Amniotic stem cell (primary cell): ENCODE measurements at places on chromosomes 12 and 14.
A peak's percentile ranks its signal among the peaks of the same experiment; 100 is the strongest.

- DNase-seq: peak; percentile 71
Measured at GRCh38 chr12:72346363-72346944, 74.3 kb downstream of the TRHDE start.

- DNase-seq: no peak
Measured at GRCh38 chr12:85462888-85463287, 182.9 kb downstream of the ALX1 start.

GRCh38 chr12:34215893-34216285 lies 193.6 kb downstream of the ALG10 start:
- DNase-seq: no peak

- DNase-seq: no peak
Measured at GRCh38 chr14:96581026-96581425, 78.8 kb downstream of the PAPOLA start.

GRCh38 chr12:991350-992333 lies 619 bp downstream of the ERC1 start:
- DNase-seq: no peak

GRCh38 chr12:47155457-47156166 lies 75.9 kb upstream of the AMIGO2 start:
- peak; percentile 6 for DNase-seq

GRCh38 chr12:99367181-99367580 lies 280.4 kb upstream of the GARIN6 start:
- DNase-seq: no peak

- DNase-seq: no peak
Measured at GRCh38 chr12:94553130-94553519, 93.5 kb upstream of the CEP83 start.

DNA sequence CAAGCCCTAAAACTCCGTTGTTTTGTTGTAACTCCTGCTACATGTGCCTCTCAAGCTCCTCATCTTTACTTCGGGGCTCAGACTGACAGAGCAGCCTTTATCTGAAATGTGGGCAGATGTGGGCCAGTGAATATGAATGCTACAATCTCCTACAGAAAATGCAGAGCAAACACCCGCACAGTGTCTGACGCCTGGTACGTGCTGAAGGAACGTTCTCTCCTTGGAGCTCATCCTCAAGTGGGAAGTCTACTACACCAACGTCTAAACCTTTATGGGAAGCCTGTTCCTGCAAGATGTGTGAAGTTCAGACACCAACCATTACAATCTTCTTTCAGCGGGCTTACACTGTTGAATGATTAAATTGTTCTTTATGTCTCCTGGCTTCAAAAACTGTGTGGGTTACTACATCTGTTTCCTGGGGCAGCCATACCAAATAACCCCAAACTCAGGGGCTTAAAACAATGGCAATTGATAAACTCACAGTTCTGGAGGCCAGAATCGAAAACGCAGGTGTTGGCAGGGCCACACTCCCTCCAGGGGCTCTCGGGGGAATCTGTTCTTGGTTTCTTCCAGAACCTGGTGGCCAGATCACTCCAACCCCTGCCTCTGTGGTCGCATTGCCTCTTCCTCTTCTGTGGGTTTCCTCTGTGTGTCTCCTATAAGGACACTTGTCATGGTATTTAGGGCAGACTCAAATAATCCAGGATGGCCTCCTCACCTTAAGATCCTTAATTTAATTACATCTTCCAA lies 179.7 kb upstream of the PLXNC1 start:
- no peak for DNase-seq

GRCh38 chr14:94558842-94559241 lies 2.4 kb upstream of the SERPINA4 start:
- DNase-seq: no peak

DNA sequence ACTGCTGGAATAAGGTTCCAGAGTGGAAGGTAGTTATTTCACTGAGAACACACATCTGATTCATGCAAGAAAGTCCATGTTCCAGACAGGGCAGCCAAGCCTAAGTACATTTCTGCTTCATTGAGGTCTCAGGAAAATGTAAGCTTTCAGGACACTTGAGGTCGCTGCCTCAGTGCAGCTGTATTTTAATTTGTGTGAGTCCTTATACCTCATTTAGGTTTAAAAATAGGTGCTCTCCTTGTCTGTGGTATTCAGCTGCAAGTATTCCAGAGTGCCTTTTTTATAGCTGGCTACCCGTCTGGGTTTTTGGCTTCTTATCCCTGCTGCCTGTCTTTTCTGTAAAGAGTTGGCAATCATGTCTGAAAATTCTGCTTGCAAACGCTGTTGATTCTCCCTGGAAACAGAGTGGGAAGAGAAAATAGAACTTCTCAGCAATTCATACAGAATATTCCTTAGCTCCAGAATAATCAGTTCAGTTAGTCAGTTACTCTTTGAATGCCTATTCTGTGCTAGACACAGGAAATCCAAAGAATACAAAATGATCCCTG lies 45.3 kb upstream of the PLBD1 start:
- no peak for DNase-seq

GRCh38 chr14:30500222-30500621 lies 58.7 kb upstream of the G2E3 start:
- DNase-seq: no peak

DNA sequence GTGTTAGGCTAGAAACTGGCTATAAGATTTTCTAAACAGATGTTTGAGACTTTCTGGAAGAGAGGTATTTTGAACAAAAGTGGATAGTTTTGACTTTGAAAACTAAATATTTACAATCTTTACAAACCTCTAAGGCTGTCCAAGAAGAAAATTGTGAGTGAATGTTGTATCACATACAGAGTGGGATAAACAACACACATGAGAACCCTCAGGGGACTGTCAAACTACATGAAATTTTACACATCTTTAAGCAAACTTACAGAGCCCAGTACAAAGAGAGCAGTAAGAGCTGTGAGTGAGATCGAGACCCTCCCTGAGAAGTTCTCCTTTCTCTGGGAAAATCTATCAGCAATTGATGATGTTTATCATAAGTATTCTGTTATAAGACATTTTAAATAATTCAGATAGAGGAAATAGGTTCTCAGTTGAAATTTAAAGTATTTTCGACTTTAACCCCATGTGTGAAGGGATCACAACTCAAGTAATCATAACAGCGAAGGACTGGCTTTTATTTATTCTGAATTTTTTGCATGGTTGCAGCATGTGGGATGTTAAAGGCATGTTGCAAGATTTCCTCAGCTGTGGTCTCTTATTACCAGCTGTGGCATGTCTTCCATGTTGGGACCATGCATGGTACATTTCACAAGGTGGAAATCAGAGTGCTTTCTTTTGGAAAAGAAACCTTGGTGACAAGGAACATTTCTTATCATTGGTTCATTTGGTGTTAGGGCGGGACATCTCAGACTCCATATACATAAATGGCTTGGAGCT lies 264.0 kb upstream of the PRICKLE1 start:
- no peak for DNase-seq
